Uterus (tissue), 4 donors: ENCODE measurements at places on chromosomes 1 and 21. TPM values are rescaled to one million over a fixed set of nuclear protein-coding genes. Genes with fewer than 3 reads are reported as not detected.

Gene OR14C36
- not detected for total RNA-seq

Gene DMRTA2
- not detected for total RNA-seq

DNA sequence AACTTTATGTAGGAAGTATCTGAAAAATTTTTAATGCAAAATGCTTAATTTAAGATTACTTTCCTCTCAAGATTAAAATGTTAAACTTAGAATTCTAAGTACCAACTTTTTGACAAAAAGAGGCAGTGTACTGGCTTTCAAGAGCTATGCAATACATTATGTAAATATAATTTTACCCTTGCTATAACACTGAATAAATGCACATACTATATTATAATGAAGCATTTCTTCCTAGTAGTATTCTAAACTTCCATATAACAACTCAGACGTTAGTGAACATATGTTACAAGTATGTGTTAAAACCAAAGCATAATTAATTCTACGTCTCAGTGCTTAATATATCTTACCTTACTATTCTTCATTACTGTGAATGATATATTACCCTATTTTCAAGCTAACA is 58.5 kb downstream of the RGS21 start:
- DNase-seq = no peak

DNA sequence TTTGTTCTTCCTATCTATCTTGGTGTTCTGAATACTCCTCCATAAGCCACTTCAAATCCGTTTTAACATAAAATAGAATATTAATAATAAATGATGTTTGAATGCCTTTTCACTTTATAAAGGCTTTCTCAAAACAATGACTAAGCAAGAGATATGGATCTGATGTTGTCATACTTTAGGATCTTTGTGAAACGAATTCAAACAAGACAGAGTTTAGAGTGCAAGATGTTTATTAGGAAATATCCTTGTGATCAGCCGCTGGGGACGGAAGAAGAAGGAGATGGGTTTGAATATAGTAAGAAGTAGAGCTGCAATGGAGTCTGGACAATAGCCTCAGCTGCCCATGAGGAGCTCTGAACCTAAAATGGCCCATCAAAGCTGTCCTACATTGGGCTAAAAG is 351.8 kb downstream of the NEGR1 start:
- DNase-seq = no peak

DNA sequence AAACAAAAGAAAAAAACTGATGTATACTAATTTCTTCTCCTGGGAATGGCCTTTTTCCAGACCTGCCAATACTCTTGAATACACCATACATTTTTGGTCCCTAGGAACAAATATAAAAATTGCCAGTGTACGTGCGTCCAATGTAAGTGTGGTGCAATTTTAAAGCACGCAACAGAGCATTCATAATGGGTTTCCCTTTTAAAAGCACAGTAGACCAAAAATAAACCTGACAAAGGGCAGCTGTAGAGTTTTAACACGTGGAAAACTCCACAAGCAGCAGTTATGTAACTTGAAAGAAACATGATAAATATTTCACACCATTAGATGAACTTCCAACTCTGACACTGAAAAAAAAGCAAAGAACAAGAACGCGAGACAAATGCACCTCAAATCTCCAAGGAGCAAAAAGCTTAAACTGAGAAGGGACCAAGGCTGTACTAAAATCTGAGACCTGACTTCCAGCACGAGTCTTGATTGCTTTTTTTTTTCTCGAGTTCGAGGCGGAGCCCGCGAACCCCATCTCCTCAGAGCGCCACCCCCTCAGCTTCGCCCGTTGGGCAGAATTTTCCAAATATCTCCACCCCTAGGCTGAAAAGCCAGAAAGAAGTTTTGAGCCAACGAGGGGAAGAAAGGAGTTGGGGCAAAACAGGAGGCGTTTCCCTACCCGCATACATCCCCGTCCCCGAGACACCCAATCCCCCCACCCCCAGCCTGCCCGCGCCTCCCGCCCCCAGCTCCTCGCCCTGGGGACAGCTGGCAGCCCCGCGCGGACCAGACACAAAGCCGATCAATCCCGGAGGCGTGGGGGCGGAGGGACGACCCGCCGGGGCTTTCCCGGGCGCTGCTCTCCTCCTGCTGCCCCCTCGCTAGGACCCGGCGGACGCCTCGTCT is at the start of gene JAM2:
Gene JAM2 (plus strand): TSS at position 599 of the 891 bp plus-strand sequence. CDS start 564 bp downstream, outside the sequence.
- peak; percentile 48 for DNase-seq

DNA sequence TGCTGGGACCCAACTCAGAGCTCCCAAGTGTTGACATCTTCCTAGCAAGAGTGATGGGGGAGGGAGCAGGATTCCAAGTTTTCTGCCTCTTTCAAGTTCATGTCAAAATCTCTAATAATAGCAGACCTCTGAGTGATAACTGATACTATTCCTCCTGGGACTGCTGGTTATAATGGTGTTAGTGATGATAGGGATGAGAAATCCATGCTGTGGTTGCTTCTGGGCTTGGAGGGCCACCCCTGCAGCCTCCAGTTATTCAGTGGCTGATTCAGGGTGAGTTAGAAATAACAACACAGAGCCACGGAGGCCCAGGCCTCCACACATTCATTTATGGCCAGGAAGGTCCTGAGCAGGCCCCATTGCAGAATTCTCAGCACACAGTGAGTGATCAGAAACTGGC is 40.6 kb upstream of the ARTN start:
- DNase-seq = no peak

GRCh38 chr1:235468970-235469369 is 35.3 kb downstream of the B3GALNT2 start:
- DNase-seq = no peak

GRCh38 chr1:154962156-154962749 is 671 bp upstream of the PYGO2 start:
- no peak for DNase-seq

Gene PRRX1
- total RNA-seq = 80.3 TPM

DNA sequence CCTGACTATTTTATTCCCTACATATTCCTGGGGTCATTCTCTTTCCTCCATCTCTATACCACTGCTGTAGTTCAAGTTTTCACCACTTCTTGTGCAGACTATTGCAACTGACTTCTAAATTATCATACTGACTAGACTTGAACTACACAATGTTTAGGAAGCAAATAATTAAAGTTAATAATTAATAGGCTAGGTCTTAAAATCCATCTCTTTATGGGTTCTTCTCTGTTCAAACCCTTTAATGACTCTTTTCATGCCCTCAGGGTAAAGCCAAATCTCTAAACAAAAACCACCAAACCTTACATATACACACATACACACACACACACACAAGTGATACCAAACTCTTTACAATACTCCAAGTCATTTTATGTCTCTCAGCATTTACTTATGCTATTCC is 22.3 kb upstream of the MOB3C start:
- no peak for DNase-seq

GRCh38 chr1:89657886-89658285 is 25.0 kb downstream of the LRRC8C start:
- DNase-seq = no peak
